Activated CD4-positive, alpha-beta memory T cell treated with anti-CD3 and anti-CD28 coated beads, Interleukin-2, amount 10 ng/mL, durations not matched to agents 7 days and 5 days (primary cell): ENCODE measurements at places on chromosomes 1 and 21. TPM values are rescaled to one million over a fixed set of nuclear protein-coding genes. Genes with fewer than 3 reads are reported as not detected.

GRCh38 chr21:31604591-31605190, 54.8 kb upstream of the SOD1 start:
- H3K27me3 ChIP-seq = peaks cover 7% of the 10 kb centered on the region
- DNase-seq = peak; percentile 75
- H3K4me1 ChIP-seq = peaks cover 3% of the 10 kb centered on the region
- H3K4me3 ChIP-seq = no peak overlapping the region
- H3K27ac ChIP-seq = no peak overlapping the region

KDF1 gene
- not detected for total RNA-seq

S100A3 gene
- total RNA-seq = not detected

DNA sequence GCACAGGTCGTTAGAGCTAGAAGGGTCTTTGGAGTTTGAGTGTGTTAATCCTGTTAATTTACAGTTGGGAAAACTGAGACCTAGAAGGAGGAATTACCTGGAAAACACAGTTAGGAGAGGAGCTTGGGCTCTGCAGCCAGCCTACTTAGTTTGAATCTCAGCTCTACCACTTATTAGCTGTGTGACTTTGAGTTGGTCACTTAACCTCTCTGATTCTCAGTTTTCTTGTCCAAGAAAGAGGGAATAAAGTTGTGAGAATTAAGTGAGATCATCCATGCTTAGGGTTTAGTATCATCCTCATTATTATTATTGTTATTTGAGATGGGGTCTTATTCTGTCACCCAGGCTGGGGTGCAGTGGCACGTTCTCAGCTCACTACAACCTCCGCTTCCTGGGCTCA, 5.4 kb upstream of the HTR1D start:
- H3K4me3 ChIP-seq = no peak overlapping the region
- peaks cover 43% of the 10 kb centered on the region for H3K27me3 ChIP-seq
- no peaks in the 10 kb centered on the region for H3K36me3 ChIP-seq
- no peak for DNase-seq

TTLL7 gene
- 2.5 TPM for total RNA-seq

DNA sequence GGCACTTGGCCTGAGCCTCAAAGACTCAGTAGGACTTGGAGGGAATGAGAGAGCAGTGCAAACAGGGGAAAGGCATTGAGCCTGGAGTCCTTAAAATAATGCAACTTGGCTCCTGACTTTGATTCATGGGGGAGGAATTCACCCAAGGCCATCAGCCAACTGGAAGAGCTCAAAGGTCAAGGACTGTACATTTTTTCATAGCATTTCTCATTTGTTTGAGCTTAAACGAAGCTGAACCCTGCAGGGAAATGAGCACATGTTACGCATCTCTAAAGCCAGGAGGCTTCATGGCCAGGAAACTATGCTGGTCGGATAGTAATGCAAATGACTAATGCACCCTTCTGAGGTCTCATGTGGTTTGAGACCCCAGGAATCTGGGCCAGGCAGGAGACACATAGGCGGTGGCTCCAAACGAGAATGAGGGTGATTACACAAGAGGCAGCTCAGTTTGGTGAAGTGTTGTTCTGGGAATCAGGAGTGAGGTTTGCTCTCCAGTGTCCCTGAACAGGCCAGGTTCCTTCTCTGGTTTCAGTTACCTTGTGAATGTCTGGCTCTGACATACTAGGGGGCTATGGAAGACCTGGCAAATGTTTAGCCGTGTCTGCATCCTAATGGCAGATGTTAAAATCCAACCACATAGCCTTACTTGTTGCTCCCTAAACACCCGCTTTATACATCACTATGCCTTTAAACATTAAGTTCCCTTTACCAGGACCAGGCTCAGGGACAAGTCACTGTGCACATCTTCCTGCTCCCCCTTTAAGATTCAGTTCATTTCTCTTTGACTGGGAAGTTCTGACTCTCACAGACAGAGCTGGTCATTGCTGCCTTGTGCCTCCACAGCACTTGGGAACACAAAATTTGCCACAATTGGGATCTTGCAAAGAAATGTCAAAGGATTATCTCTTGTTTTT, 503.9 kb upstream of the USP24 start:
- DNase-seq = no peak
- H3K4me1 ChIP-seq = no peaks in the 10 kb centered on the region
- H3K4me3 ChIP-seq = no peak overlapping the region
- no peak overlapping the region for H3K27ac ChIP-seq

- DNase-seq = peak; percentile 70
- no peak overlapping the region for H3K4me3 ChIP-seq
- no peaks in the 10 kb centered on the region for H3K27me3 ChIP-seq
- H3K4me1 ChIP-seq = peaks cover 19% of the 10 kb centered on the region
- peaks cover 7% of the 10 kb centered on the region for H3K36me3 ChIP-seq
Measured at GRCh38 chr1:59477286-59477685, 180.4 kb downstream of the FGGY start.

DNA sequence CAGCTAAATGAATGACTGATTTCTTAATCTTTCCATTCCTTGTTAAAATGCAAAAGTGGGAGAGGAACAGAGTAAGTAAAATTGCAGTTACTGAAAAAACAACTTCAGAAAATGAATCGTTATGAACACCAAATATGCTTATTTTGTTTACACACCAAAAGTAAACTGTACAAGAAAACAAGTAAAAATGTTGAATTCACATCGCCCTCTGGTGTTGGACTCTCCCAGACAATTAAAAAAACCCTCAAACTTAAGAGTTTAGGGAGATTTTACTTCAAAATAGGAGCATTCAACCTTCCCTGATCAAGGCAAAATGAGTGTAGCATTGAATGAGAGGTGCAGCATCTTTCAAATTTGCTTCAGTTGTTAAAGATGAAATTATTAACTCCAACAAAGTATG, 19.4 kb upstream of the ESRRG start:
- no peak overlapping the region for H3K27ac ChIP-seq
- no peaks in the 10 kb centered on the region for H3K27me3 ChIP-seq
- no peak for DNase-seq
- no peaks in the 10 kb centered on the region for H3K4me1 ChIP-seq
- H3K36me3 ChIP-seq = no peaks in the 10 kb centered on the region

GRCh38 chr21:15437883-15438282, 291.9 kb upstream of the USP25 start:
- no peak overlapping the region for H3K27ac ChIP-seq
- no peak overlapping the region for H3K4me3 ChIP-seq
- H3K27me3 ChIP-seq = no peaks in the 10 kb centered on the region
- H3K36me3 ChIP-seq = no peaks in the 10 kb centered on the region

GRCh38 chr1:55141295-55141893, 73.8 kb downstream of the USP24 start:
- H3K27me3 ChIP-seq = no peaks in the 10 kb centered on the region
- no peak overlapping the region for H3K4me3 ChIP-seq
- no peak for DNase-seq
- peaks cover 37% of the 10 kb centered on the region for H3K36me3 ChIP-seq
- H3K27ac ChIP-seq = no peak overlapping the region
- H3K4me1 ChIP-seq = peaks cover 21% of the 10 kb centered on the region

DNA sequence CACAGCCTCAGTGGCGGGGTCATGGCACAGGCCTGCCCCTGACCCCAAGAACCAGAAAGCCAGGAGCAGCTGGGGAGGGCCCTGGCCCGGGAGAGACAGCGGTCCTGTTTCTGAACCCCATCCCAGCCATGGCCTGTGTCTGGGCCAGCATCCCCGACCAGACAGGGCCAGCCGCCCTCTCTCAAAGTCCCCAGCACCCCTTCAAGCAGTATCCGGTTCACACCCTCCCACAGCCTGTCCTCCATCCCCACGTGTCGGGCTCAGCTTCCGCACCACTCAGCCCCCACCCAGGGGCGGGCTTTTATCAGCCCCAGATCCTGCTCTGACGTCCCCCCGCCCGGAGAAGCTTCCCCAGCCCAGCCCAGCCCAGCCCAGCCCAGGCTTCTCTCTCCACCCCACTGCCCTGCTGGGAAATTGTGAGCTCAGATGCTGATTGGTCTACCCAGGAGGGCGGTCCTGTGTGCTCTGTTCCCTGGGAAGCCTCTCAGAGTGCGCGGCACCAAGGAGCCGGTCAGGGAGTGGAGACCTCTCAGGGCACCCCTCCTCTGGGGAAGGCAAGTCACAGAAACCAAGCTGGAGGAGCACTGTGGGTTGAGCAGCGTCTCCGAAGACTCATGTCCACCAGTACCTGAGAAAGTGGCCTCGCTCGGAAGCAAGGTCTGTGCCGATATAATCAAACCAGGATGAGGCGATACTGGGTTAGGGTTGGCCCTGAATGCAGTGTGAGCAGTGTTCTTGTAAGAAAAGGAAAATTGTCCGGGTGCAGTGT, 4.7 kb upstream of the FAAP20 start:
- H3K4me3 ChIP-seq = peak overlapping the region; percentile 88
- DNase-seq = peak; percentile 93
- H3K36me3 ChIP-seq = no peaks in the 10 kb centered on the region
- peaks cover 31% of the 10 kb centered on the region for H3K4me1 ChIP-seq
- H3K27ac ChIP-seq = peak overlapping the region; percentile 86

GRCh38 chr1:154824179-154825000, 45.7 kb downstream of the KCNN3 start:
- peaks cover 2% of the 10 kb centered on the region for H3K27me3 ChIP-seq
- H3K4me1 ChIP-seq = no peaks in the 10 kb centered on the region
- H3K27ac ChIP-seq = no peak overlapping the region
- H3K36me3 ChIP-seq = no peaks in the 10 kb centered on the region

DNA sequence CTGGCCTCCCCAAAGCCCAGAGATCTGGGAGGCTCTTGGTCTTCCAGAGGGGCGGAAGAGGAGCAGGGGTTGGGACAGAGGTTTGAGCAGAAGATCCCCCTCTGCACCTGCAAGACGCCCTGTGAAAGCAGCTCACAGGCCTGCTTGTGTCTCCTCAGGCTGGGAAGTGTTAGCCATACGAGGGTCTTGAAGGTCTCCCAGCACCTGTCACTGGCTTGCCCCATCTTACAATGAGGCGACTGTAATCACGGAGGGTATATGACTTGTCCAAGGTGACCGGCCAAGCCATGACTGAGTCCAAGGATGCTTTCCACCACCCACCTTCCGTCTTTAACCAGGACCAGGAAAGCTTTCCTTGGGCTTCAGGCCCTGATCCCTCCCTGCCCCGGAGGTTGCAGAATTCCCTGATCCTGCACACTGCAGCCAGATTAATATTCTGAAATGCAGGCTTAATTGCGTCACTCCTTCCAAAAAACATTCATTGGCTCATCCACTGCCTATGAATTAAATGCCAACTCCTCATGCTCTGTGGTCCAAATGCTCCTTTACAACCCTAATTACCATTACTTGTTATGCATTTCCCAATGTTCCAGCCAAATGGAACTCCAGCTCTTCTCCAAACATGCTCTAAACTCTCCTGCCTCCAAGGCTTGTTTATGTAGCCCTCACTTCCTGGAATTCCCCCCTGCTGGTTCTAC, 64.0 kb downstream of the DDX20 start:
- H3K27ac ChIP-seq = no peak overlapping the region
- no peaks in the 10 kb centered on the region for H3K36me3 ChIP-seq
- H3K4me1 ChIP-seq = no peaks in the 10 kb centered on the region

DNA sequence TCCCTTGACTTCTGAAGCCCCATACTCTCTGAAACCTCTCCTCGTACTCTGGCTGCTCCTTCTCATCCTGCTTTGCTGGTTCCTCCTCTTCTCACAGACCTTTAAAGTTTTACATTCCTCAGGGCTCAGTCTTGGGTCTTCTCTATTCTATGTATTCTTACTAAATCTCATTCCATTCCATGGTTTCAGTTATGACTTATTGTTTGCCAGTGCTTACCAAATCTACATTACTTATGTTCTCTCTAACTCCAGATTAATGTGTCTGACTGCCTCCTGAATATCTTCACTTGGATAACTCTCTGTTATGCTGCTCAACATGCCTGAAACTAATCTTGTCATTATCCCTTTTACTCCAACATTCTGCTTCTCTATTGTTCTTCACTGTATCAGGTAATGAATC, 5.4 kb upstream of the SLC35D1 start:
- DNase-seq = no peak
- H3K27ac ChIP-seq = no peak overlapping the region
- peaks cover 2% of the 10 kb centered on the region for H3K36me3 ChIP-seq
- H3K4me1 ChIP-seq = peaks cover 7% of the 10 kb centered on the region
- H3K4me3 ChIP-seq = no peak overlapping the region

GRCh38 chr1:109161858-109162606, 48.1 kb downstream of the ELAPOR1 start:
- peaks cover 33% of the 10 kb centered on the region for H3K4me1 ChIP-seq
- no peak overlapping the region for H3K4me3 ChIP-seq
- peak overlapping the region; percentile 66 for H3K27ac ChIP-seq
- H3K27me3 ChIP-seq = no peaks in the 10 kb centered on the region
- DNase-seq = peak; percentile 72

GRCh38 chr1:219171192-219171935, 2.3 kb upstream of the LYPLAL1 start:
- peaks cover 32% of the 10 kb centered on the region for H3K4me1 ChIP-seq
- peaks cover 16% of the 10 kb centered on the region for H3K36me3 ChIP-seq
- H3K27ac ChIP-seq = no peak overlapping the region
- no peak overlapping the region for H3K4me3 ChIP-seq

DNA sequence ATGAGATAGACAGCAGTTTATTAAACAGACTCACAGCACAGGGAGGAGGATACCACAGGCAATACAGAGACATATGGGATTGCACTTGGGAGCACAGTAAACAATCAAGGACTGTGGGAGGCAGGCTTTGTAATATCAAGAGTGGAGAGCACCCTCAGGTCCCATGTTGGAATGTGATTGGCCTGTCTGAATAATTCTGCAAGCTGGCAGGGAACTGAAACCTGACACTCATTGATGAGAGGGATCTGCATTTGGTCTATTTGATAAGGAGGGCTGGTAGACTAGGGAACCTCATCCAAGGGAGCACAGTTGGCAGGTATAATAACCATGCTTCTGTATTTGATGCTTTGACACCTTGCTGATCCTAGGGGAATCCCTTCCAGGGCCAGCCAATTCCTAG, 69.9 kb upstream of the PRMT6 start:
- H3K27me3 ChIP-seq = no peaks in the 10 kb centered on the region
- no peaks in the 10 kb centered on the region for H3K4me1 ChIP-seq
- no peak for DNase-seq
- no peaks in the 10 kb centered on the region for H3K36me3 ChIP-seq
- no peak overlapping the region for H3K27ac ChIP-seq

DNA sequence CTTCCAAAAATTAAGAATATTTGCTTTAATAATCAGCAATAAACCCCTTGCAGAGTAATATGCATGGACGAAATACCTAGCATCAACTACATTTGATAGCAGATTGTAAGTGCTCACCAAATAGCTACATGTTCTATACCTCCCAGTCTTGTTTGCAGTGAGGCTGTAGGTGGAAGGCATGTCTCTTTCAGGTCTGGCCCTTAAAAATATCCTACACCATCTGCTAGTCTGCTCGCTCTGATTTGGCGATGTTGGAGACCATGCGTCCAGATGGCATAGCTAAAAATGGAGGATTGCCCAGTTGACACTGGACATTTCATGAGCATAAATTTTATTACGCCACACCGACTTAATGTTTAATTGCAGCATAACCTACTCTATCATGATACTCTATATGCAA, 47.1 kb downstream of the SSX2IP start:
- no peak for DNase-seq
- no peaks in the 10 kb centered on the region for H3K27me3 ChIP-seq
- no peak overlapping the region for H3K27ac ChIP-seq

GBP5 gene
- 234 TPM for total RNA-seq

- no peaks in the 10 kb centered on the region for H3K4me1 ChIP-seq
- H3K4me3 ChIP-seq = no peak overlapping the region
Measured at GRCh38 chr1:211183747-211184313, 49.9 kb upstream of the KCNH1 start.

GRCh38 chr1:198273748-198274295, 117.0 kb downstream of the NEK7 start:
- peaks cover 1% of the 10 kb centered on the region for H3K4me1 ChIP-seq
- H3K4me3 ChIP-seq = no peak overlapping the region
- DNase-seq = no peak
- H3K36me3 ChIP-seq = peaks cover 12% of the 10 kb centered on the region
- no peak overlapping the region for H3K27ac ChIP-seq

BARHL2 gene
- total RNA-seq = not detected

GRCh38 chr1:235887676-235888075, 21.0 kb upstream of the LYST start:
- H3K36me3 ChIP-seq = peaks cover 3% of the 10 kb centered on the region
- DNase-seq = no peak
- peaks cover 61% of the 10 kb centered on the region for H3K4me1 ChIP-seq
- peak overlapping the region; percentile 93 for H3K27ac ChIP-seq
- H3K27me3 ChIP-seq = no peaks in the 10 kb centered on the region
